Left lung (tissue), 14 donors: ENCODE measurements at places on chromosomes 6 and 20. TPM values are rescaled to one million over a fixed set of nuclear protein-coding genes. Genes with fewer than 3 reads are reported as not detected.

The C6orf52 gene
- total RNA-seq, result 1.0 TPM

DNA sequence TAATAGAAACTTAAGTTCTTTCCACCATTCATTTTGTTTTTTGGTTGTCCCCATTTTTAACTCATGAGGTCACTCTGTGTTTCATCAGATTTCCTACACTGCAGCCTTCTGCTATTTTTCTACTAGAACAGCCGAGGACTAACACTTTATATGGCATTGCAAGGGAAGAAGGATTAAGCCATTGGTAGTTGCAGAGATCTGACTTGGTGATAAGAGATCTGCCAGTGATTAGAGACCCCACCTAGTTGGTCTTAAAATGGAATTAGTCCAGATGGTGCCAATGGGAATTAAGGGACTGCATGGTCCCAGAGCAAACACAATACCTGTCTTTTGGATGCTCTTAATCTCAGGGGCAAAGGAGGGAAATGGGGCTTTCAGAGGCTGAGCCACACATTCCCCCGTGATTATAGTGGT, 125.5 kb upstream of the TMEM170B start:
- H3K27ac ChIP-seq, result no peak overlapping the region
- peaks cover 14% of the 10 kb centered on the region for H3K4me1 ChIP-seq
- DNase-seq, result no peak
- H3K4me3 ChIP-seq, result no peak overlapping the region
- no peaks in the 10 kb centered on the region for H3K27me3 ChIP-seq

- H3K4me3 ChIP-seq, result no peak overlapping the region
- no peak for DNase-seq
- H3K27ac ChIP-seq, result no peak overlapping the region
- no peaks in the 10 kb centered on the region for H3K27me3 ChIP-seq
- no peaks in the 10 kb centered on the region for H3K4me1 ChIP-seq
Measured at GRCh38 chr6:93021235-93021915, 398.0 kb downstream of the EPHA7 start.

DNA sequence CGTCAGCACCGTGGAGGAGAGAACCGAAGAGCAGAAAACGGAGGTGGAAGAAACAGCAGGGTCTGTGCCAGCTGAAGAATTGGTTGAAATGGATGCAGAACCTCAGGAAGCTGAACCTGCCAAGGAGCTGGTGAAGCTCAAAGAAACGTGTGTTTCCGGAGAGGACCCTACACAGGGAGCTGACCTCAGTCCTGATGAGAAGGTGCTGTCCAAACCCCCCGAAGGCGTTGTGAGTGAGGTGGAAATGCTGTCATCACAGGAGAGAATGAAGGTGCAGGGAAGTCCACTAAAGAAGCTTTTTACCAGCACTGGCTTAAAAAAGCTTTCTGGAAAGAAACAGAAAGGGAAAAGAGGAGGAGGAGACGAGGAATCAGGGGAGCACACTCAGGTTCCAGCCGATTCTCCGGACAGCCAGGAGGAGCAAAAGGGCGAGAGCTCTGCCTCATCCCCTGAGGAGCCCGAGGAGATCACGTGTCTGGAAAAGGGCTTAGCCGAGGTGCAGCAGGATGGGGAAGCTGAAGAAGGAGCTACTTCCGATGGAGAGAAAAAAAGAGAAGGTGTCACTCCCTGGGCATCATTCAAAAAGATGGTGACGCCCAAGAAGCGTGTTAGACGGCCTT, 41.6 kb downstream of the ZBTB2 start:
- no peak overlapping the region for H3K4me3 ChIP-seq
- DNase-seq, result no peak
- no peaks in the 10 kb centered on the region for H3K27me3 ChIP-seq
- no peak overlapping the region for H3K27ac ChIP-seq
- H3K4me1 ChIP-seq, result no peaks in the 10 kb centered on the region

- H3K4me3 ChIP-seq, result no peak overlapping the region
- peak; percentile 69 for DNase-seq
- peaks cover 81% of the 10 kb centered on the region for H3K27me3 ChIP-seq
- no peaks in the 10 kb centered on the region for H3K36me3 ChIP-seq
- H3K4me1 ChIP-seq, result no peaks in the 10 kb centered on the region
Measured at GRCh38 chr20:62762801-62763368, 33.4 kb upstream of the MRGBP start.

DNA sequence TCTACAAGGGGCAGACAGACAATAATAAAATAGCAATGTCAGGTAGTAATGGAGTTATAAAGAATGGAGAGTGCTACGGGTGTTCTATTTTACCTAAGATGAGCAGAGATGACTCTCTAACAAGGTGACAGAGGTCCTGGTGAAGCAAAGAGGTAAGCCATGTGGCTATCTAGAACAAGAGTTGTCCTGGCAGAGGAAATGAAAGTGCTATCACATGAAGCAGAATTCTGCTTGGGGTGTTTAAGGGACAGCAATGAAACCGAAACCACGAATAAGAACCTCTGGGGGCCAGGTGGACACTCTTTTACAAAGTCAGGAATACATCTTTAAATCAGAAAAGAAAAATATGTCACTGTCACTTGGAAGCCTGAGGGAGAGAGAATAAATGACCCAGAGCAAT, 37.9 kb upstream of the IRAK1BP1 start:
- no peaks in the 10 kb centered on the region for H3K36me3 ChIP-seq
- DNase-seq, result no peak
- no peaks in the 10 kb centered on the region for H3K4me1 ChIP-seq
- no peak overlapping the region for H3K27ac ChIP-seq
- no peaks in the 10 kb centered on the region for H3K27me3 ChIP-seq

- peaks cover 47% of the 10 kb centered on the region for H3K4me1 ChIP-seq
- H3K27me3 ChIP-seq, result no peaks in the 10 kb centered on the region
- H3K36me3 ChIP-seq, result no peaks in the 10 kb centered on the region
- peak; percentile 70 for DNase-seq
- no peak overlapping the region for H3K4me3 ChIP-seq
- H3K27ac ChIP-seq, result peak overlapping the region; percentile 71
Measured at GRCh38 chr6:37239950-37240713, 17.4 kb upstream of the TBC1D22B start.

GRCh38 chr6:70844301-70844700, 112.6 kb downstream of the B3GAT2 start:
- DNase-seq, result no peak
- no peaks in the 10 kb centered on the region for H3K27me3 ChIP-seq
- H3K27ac ChIP-seq, result no peak overlapping the region
- H3K4me1 ChIP-seq, result no peaks in the 10 kb centered on the region

DNA sequence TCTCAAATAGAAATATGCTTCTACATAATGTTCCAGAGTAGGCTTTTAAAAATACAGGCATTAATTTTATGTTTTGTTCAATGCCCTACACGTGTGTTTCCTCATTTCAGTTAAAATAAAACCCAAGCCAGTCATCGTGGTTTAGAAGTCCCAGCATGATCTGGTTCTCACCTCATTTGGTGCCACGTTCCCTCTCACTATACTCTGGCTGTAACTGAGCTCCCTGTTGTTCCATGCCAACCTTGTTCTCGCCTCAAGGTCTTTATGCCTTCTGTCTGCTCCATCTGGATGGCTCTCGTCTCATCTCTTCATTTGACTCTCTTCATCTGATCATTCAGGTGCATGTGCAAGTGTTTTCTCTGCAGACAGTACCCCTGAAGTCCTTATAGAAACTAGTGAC, 32.6 kb downstream of the HDGFL1 start:
- no peaks in the 10 kb centered on the region for H3K4me1 ChIP-seq
- H3K27ac ChIP-seq, result no peak overlapping the region
- no peaks in the 10 kb centered on the region for H3K36me3 ChIP-seq
- DNase-seq, result no peak
- no peak overlapping the region for H3K4me3 ChIP-seq

- no peaks in the 10 kb centered on the region for H3K27me3 ChIP-seq
- H3K4me3 ChIP-seq, result no peak overlapping the region
- H3K4me1 ChIP-seq, result peaks cover 29% of the 10 kb centered on the region
- no peaks in the 10 kb centered on the region for H3K36me3 ChIP-seq
- H3K27ac ChIP-seq, result no peak overlapping the region
- no peak for DNase-seq
Measured at GRCh38 chr6:125810445-125810844, 19.7 kb downstream of the NCOA7 start.
